Sigmoid colon (tissue), 7 donors: ENCODE measurements at places on chromosomes 2 and 18. TPM values are rescaled to one million over a fixed set of nuclear protein-coding genes. Genes with fewer than 3 reads are reported as not detected.

SPATA3 gene
- total RNA-seq: not detected

AGBL5 gene
- total RNA-seq: 18.9 TPM

STARD6 gene
- not detected for total RNA-seq

ALPI gene
- not detected for total RNA-seq

GPR75 gene
- total RNA-seq: 1.4 TPM

DOK6 gene
- 0.66 TPM for total RNA-seq

GALNT5 gene
- total RNA-seq: under 0.01 TPM

- no peaks in the 10 kb centered on the region for H3K36me3 ChIP-seq
- H3K27ac ChIP-seq: no peak overlapping the region
- peaks cover 9% of the 10 kb centered on the region for H3K4me1 ChIP-seq
- H3K4me3 ChIP-seq: no peak overlapping the region
- H3K27me3 ChIP-seq: no peaks in the 10 kb centered on the region
These were observed 164.9 kb upstream of the NT5C1B start for GRCh38 chr2:18754286-18754685.

GRCh38 chr2:166784296-166784946 lies 103.9 kb upstream of the XIRP2 start:
- H3K36me3 ChIP-seq: no peaks in the 10 kb centered on the region
- H3K27ac ChIP-seq: no peak overlapping the region
- no peaks in the 10 kb centered on the region for H3K27me3 ChIP-seq
- no peak overlapping the region for H3K4me3 ChIP-seq
- H3K4me1 ChIP-seq: no peaks in the 10 kb centered on the region

GRCh38 chr2:74867841-74868658 lies 34.1 kb downstream of the HK2 start:
- peak overlapping the region; percentile 38 for H3K27ac ChIP-seq
- no peak overlapping the region for H3K4me3 ChIP-seq
- DNase-seq: no peak
- no peaks in the 10 kb centered on the region for H3K27me3 ChIP-seq

DNA sequence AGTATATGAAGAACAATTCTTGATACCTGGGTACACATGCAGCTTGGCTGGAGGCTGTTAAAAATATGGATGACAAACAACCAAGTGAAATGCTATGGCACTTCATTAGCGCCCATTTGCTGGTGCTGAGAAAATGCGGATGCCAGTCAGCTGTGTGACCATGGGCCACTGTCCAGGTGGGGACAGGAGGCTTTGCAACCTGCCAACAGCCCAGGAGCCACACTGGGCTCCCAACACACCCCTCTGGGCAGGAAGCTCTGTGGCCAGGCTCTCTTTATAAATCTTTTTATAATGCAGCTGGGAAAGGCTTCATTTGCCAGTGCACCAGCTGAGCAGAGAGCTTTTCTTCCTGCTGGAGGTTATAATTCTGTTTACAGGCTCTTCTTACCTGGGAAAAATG lies 19.9 kb downstream of the RNF144A start:
- H3K27ac ChIP-seq: no peak overlapping the region
- H3K4me3 ChIP-seq: no peak overlapping the region
- DNase-seq: no peak
- H3K4me1 ChIP-seq: no peaks in the 10 kb centered on the region

DNA sequence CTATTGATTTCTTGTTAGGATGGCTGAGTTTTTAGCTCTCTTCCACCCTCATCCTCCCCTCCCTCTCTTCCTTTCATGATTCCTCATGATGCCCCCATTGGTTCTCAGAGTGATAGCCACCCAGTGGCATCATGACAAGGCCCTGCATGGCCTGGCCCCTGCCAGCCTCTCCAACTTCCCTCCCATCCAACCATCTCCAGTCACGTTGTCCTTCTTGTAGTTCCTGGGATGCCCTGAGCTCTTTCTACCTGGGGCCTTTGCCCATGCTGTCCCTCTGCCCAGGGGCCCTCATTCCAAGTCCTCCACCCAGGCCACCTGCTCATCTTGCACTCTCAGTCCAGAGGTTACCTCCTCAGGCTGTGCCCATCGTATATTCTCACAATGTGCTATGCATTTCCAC lies 247.5 kb downstream of the TFCP2L1 start:
- no peaks in the 10 kb centered on the region for H3K27me3 ChIP-seq
- no peak overlapping the region for H3K27ac ChIP-seq
- no peak overlapping the region for H3K4me3 ChIP-seq
- DNase-seq: no peak
- no peaks in the 10 kb centered on the region for H3K4me1 ChIP-seq

DNA sequence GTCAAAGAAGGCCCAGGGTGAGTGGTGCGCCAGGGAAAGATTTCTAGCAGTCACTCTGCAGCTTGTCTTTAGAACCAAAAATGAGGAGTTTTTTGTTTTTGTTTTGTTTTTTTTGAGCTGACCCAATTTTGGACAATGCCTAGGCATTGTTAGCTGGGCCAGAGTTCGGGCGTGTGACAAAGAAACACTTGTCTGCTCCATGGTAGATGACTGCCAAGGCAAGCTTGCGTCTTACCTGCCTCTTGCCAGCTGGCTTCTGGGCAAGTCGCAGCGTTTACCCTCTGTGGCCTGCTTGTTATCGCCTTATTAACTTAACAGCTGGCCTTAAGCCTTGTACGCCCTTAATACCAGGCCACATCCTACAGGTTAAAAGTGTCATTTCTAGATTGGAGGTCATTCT lies 114.3 kb downstream of the GALNT1 start:
- no peak overlapping the region for H3K27ac ChIP-seq
- no peaks in the 10 kb centered on the region for H3K27me3 ChIP-seq
- H3K4me3 ChIP-seq: no peak overlapping the region
- H3K4me1 ChIP-seq: no peaks in the 10 kb centered on the region
- H3K36me3 ChIP-seq: peaks cover 9% of the 10 kb centered on the region

GRCh38 chr2:109155553-109156451 lies 26.8 kb downstream of the SH3RF3 start:
- H3K27me3 ChIP-seq: no peaks in the 10 kb centered on the region
- H3K36me3 ChIP-seq: no peaks in the 10 kb centered on the region
- H3K27ac ChIP-seq: no peak overlapping the region
- no peak for DNase-seq
- H3K4me1 ChIP-seq: no peaks in the 10 kb centered on the region
- H3K4me3 ChIP-seq: no peak overlapping the region

GRCh38 chr2:111678161-111678560 lies 205.8 kb downstream of the ANAPC1 start:
- no peak overlapping the region for H3K27ac ChIP-seq
- no peaks in the 10 kb centered on the region for H3K36me3 ChIP-seq
- no peaks in the 10 kb centered on the region for H3K4me1 ChIP-seq
- no peaks in the 10 kb centered on the region for H3K27me3 ChIP-seq

- H3K4me3 ChIP-seq: peak overlapping the region; percentile 74
- no peak for DNase-seq
- H3K4me1 ChIP-seq: peaks cover 21% of the 10 kb centered on the region
- H3K36me3 ChIP-seq: no peaks in the 10 kb centered on the region
- H3K27me3 ChIP-seq: no peaks in the 10 kb centered on the region
These were observed 670 bp upstream of the MOCOS start for GRCh38 chr18:36186461-36187192.

GRCh38 chr18:25351280-25351775 lies 638 bp downstream of the ZNF521 start:
- no peak for DNase-seq
- peak overlapping the region; percentile 86 for H3K27ac ChIP-seq
- H3K4me3 ChIP-seq: peak overlapping the region; percentile 66
- H3K36me3 ChIP-seq: no peaks in the 10 kb centered on the region

- DNase-seq: no peak
- H3K4me3 ChIP-seq: no peak overlapping the region
- no peaks in the 10 kb centered on the region for H3K36me3 ChIP-seq
- no peaks in the 10 kb centered on the region for H3K27me3 ChIP-seq
These were observed 31.2 kb upstream of the HPCAL1 start for GRCh38 chr2:10271509-10271908.

DNA sequence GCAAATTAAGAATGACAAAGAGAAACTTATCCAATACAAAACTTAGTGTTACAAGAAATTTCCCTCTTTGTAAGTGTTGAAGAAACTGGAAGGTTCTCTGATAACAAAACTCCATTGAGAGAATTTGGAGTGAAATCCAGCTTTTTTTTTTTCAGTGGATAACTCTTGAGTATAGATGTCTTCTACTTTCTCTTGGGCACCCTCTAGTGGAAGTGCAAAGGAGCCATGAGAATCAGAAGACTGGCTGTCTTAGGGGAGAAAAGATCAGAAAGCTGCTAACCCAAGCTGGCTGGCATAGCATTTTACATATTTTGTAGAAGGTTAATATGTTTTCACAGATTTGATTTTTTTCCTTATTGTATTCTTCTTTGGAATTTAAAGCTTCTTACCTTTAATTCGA lies 138.8 kb upstream of the SATB2 start:
- H3K4me1 ChIP-seq: no peaks in the 10 kb centered on the region
- no peak for DNase-seq
- no peak overlapping the region for H3K4me3 ChIP-seq
- H3K36me3 ChIP-seq: no peaks in the 10 kb centered on the region

DNA sequence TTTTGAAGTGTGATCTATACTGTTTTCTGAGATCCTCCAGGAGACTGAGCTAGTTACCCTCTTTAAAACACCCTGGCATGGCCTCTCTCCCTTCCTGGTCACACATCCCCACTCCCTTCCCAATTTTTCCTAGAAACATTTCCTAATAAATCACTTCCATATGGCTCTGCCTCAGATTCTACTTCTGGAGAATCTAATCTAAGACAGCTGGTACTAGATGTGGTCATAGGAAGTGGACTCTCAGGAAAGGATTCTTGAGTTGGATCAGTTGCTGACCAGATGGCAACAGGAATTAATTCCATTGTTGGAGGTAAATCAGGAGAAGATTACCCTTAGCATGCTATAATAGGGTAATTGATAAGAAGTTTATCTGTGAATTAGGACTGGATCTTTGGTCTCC lies 310.5 kb downstream of the SATB2 start:
- no peaks in the 10 kb centered on the region for H3K36me3 ChIP-seq
- H3K27me3 ChIP-seq: no peaks in the 10 kb centered on the region
- no peak for DNase-seq
- no peak overlapping the region for H3K4me3 ChIP-seq
- no peak overlapping the region for H3K27ac ChIP-seq
- no peaks in the 10 kb centered on the region for H3K4me1 ChIP-seq

GRCh38 chr2:43000242-43001054 lies 208.1 kb upstream of the HAAO start:
- H3K27me3 ChIP-seq: no peaks in the 10 kb centered on the region
- H3K27ac ChIP-seq: peak overlapping the region; percentile 9
- no peaks in the 10 kb centered on the region for H3K36me3 ChIP-seq
- no peaks in the 10 kb centered on the region for H3K4me1 ChIP-seq
- H3K4me3 ChIP-seq: no peak overlapping the region

- no peaks in the 10 kb centered on the region for H3K27me3 ChIP-seq
- peaks cover 16% of the 10 kb centered on the region for H3K4me1 ChIP-seq
These were observed 842 bp upstream of the CKAP2L start for GRCh38 chr2:112765251-112765650.

DNA sequence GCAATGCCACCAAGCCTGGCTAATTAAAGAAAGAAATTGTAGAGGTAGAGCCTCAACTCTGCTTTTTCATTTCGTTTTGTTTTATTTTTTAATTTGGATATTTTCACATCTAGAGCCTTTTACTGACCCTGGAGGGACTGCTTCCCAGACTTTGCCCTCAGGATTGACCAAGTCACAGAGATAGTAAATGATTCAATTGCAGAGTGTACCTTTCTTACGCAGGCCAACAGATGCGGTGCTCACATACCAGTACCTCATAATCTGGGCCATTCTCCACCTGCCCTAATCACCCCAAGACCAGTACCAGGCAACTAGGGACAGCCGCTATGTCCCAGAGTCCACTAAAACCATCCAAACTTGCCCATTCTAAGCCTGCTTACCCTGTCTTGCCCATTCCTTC lies 110.8 kb downstream of the DDX1 start:
- H3K36me3 ChIP-seq: no peaks in the 10 kb centered on the region
- no peak for DNase-seq
- no peaks in the 10 kb centered on the region for H3K4me1 ChIP-seq
- H3K27ac ChIP-seq: no peak overlapping the region

GRCh38 chr18:44699572-44700261 lies 19.0 kb downstream of the SETBP1 start:
- no peak overlapping the region for H3K4me3 ChIP-seq
- DNase-seq: peak; percentile 54
- H3K27me3 ChIP-seq: no peaks in the 10 kb centered on the region
- H3K4me1 ChIP-seq: peaks cover 70% of the 10 kb centered on the region
- peaks cover 4% of the 10 kb centered on the region for H3K36me3 ChIP-seq
- peak overlapping the region; percentile 84 for H3K27ac ChIP-seq

DNA sequence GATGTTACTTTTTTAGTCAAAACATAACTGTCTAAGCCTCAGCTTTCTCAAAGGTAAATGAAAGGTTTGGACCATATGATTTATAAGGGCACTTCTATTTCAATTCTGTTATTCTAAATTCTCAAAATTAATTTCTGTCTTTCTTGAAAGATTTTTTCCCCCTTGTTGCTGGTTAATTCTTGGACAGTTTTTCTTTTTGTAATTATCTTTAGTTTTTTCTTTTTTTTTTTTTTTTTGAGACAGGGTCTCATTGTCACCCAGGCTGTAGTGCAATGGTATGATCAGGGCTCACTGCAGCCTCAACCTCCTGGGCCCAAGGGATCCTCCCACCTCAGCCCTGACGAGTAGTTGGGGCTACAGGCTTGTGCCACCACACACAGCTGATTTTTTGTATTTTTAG lies 121.0 kb upstream of the MYO3B start:
- H3K36me3 ChIP-seq: peaks cover 20% of the 10 kb centered on the region
- H3K4me3 ChIP-seq: no peak overlapping the region
- no peak overlapping the region for H3K27ac ChIP-seq
- no peak for DNase-seq
